ENCODE measurements at places on chromosomes 4 and X.

GRCh38 chrX:108299704-108300103, 138.5 kb downstream of the COL4A6 start:
- DNase-seq, result no peak

DNA sequence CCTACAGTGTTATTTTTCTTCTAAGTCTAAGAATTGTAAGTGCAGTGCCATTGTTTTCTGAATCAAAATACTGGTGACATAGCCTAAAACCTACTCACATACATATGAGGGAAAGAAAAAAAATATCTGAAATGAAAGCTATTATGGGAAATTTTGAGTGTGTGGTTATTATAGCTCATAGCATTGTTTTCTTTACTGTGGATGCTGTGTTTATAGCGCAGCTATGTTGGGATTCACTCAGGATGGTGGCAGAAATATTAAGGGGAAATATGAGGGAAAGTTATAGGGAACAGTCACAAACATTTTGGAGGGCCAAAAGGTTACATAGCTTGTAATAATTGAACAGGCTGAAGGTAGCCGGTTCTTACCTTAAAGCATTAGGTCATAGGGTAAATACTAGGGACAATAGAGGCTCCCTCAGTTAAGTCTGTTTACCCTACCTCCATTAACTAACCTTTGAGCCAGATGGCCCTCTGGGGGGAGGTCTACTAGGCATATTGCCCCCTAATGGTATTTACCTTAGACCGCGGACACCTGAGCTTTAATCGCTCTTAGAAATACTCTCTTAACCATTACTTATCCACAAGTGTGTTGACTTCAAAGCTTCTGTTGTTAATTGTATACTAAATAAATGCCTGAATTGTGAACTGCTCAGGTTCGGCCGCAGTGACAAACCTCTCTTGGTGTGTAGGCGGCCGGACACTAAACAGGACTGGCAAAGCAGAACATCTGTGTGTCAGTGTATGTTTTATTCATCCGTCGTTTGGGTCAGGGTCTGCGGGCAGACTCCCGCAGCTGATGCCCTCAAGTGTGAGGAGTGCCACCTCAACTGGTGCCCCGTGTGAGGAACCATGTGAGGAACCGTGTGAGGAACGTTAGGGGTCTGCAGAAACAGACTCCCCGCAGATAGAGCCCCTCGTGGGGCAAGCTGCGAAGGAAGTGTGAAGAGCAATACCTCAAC, 21.3 kb upstream of the SULT1B1 start:
- DNase-seq, result no peak

GRCh38 chrX:149570668-149571067, 16.6 kb downstream of the MAGEA9B start:
- no peak for DNase-seq

DNA sequence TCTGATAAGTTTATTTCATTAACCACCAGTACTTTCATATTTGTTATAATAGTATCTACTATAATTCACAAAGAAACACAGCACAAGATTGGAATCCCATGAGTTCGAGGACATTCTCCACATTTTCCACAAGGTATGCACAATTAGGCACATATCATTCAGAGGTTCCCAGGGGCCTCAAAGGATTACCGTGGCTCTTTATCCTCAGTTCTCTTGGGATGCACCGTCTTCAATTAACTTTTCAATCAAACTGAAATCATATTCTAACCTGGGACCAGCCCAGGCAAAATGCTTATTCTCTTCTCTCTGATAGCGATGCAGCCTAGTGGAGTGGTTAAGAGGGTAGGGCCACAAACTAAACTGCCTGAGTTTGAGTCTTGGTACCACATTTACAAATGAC, 242.6 kb upstream of the RASGEF1B start:
- DNase-seq, result no peak

DNA sequence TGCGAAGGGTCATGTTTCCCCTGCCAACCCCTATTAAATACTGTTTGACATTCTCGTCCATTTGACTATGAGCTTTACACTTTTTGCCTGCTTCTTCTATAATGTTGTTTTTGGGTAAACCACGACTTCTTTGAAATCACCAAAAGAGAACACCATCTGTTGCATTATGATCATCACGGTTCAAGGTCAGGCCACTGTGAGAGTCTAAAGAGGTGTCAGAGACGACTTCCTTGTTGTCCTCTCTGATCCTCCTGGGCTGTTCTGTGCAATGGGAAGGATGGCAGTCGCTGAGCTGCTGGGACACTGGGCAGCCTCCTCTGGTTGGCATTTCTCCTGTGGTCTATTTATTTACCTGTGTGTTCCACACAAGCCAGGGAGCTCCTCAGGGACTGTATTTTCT, 137.5 kb downstream of the RASL11B start:
- DNase-seq, result no peak

- DNase-seq, result no peak
Observed at GRCh38 chr4:142095886-142096605, 459.7 kb downstream of the IL15 start.

GRCh38 chr4:73021634-73022033, 47.9 kb downstream of the COX18 start:
- no peak for DNase-seq

DNA sequence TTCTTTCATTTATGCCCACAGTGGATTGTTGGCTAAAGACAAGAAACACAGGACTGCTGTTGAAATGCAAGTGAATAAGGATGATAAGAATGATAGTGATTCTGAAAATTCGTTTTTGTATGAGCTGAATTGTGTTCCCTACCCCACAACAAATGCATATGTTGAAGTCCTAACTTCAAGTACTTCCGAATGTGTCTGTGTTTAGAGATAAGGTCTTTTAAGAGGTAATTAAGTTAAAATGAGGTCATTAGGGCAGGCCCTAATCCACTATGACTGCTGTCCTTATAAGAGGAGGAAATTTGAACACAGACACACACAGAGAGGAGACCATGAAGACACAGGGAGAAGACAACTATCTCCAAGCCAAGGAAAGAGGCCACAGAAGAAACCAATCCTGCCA, 126.6 kb upstream of the ACSL4 start:
- no peak for DNase-seq

DNA sequence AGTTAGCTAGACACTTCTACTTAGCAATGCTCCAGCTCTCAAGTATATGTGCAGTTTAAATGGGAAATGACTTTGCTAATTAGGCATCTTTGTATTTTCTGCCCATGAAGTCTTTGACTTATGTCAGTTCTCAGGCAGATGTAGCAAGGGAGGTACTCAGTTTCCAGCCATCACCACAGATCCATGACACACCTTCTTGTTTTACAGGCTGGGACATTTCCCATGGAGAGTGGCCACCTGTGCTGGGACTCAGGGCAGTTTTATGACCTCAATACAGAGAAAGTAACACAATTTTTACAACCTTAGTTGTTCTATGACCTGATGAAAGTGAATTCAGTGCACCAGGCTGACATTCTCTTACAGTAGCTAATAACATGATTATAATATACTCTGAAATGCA, 280.7 kb upstream of the GK2 start:
- no peak for DNase-seq

DNA sequence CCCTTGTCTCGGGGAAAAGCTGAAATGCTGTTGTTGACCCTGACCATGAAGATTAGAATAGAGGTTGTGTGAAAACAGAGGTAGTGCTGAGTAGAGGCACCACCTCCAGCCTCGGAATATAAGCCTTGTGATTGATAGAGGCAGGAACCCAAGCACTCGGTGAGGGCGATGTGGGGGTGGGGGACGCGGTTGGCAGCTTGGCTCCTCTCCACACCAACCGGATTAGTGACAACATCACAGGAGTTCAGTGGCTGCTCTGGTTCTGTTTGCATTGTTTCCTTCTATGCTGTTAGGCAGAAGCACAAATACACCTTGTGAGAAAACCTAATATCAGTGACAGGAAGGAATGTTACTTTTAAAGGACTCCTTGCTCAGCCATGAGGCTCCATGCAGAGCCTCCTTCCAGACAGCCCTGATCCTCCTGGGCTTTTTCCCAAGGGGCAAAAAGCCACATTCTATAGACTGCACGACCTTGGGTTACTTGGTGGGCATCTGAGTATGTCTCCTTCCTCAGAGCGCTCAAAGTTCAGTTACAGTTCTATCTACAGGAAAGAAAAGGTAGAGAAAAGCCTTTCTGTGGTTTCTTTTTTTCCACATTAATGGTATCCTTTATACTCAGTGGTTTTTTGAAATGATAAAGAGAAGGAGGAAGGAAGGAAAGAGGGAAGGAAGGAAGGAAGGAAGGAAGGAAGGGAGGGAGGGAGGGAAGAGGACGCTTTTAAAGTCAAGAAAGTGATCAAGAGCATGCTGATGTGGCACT, 150.4 kb upstream of the NOCT start:
- DNase-seq, result no peak

DNA sequence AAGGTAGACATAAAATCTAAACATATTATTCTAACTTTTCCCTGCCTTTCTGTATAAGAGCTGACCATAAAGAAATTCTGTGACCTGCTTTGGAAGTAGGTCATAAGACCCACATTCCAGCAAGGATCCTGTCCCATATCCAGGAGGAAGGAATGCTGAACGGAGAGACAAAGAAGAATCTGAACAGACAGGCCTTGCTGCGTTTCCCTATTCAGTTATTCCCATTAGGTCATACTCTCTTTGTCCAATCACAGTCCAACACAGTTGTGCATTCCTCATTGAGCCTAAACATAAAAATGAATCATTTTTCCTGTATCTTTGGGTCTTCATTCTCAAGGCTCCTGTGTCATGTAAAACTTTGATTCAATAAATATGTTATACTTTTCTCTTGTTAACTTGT, 287.6 kb upstream of the TAPT1 start:
- no peak for DNase-seq

- DNase-seq, result no peak
Observed at GRCh38 chrX:48107717-48108116, 22.7 kb upstream of the SPACA5B start.

GRCh38 chrX:48468247-48468671, 1.8 kb downstream of the SLC38A5 start:
- DNase-seq, result no peak

DNA sequence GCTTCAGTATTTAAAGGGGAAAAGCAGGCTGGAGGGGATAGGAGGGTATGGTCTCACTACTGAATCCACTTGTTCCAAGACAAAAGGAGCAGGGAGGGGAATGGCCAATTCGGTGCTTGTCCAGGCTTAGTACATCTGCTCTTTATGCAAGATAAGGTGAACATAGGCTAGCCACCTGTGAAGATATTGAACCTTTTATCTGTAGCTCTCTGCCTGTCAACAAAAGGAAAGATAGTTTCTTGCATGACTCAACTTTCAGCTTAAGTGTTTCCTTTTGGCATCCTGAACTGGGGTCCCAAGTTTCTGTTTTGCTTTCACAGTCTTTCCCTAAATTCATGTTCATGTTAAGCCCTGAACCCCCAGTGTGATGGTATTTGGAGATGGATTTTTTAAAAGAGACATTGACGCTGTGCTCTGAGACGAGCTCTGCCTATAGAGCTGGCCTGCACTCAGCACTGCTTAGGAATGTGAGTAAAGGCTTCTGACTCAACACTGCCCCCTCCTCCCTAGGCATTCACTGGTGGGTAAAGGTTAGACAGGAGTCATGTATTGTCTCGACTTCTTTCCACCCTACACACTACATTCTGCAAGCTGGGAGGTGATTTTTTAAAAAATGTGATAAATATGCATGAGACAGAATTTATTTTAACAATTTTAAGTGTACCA, 28.2 kb downstream of the FAM149A start:
- no peak for DNase-seq

Measured in iPS DF 19.7 (cell line).